ENCODE measurements at places on chromosomes 11 and 22.

- DNase-seq = no peak
These were observed 57.3 kb downstream of the WNT7B start for GRCh38 chr22:45919504-45920286.

GRCh38 chr22:30214703-30215407 lies 31.7 kb downstream of the LIF start:
- DNase-seq = no peak

DNA sequence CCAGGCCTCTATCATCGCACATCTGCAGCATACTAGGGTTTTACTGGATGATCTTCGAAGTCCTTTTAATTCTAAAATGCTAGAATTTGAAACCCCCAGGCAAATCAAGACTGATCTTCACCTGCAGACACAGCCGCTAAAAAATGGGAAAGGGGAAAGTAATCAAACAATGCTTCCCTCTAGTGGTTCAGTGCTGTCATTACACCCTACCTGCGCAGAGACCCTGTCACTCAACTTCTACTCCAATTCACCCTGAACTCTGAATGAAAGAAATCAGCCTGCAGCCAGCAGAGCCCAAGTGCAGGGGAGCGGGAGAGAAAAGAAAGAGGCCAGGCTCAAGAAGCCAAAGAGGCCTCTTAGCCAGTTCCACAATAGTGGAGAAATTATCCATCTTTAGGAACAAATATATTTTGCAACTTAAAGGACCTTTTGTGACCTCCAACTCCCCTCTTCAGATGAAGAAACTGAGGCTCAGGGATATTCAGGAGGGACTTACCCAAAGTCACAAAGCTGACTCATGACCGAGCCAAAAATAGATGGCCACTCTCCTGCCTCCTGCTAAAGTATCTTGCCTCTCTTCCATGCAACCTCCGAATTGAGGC lies 33.0 kb downstream of the SERGEF start:
- DNase-seq = no peak

DNA sequence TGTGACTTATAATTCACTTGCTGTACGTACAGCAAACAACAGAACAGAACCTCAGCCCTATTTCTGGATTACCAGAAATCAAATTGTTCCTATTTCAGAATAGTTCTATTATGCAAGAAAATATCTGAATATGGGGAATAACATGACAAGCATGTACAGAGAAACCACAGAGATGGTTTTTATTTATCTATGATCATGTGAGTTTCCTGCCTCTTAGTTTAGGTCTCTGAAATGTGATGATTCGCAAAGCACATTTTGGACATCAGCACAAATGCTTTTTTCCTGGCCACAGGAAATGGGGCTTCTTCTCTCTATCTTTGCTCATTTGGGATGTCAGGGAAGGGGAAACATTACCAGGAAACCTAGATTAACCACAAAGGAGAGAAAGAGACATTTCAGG lies 266.7 kb upstream of the CTSC start:
- no peak for DNase-seq

GRCh38 chr11:72224564-72225410 lies at the start of gene INPPL1:
TSS of gene INPPL1 (plus strand) at chr11:72224767. CDS start at chr11:72224985, 218 bp downstream.
- peak; percentile 64 for DNase-seq

- DNase-seq = no peak
These were observed 109.1 kb upstream of the BID start for GRCh38 chr22:17883356-17883755.

DNA sequence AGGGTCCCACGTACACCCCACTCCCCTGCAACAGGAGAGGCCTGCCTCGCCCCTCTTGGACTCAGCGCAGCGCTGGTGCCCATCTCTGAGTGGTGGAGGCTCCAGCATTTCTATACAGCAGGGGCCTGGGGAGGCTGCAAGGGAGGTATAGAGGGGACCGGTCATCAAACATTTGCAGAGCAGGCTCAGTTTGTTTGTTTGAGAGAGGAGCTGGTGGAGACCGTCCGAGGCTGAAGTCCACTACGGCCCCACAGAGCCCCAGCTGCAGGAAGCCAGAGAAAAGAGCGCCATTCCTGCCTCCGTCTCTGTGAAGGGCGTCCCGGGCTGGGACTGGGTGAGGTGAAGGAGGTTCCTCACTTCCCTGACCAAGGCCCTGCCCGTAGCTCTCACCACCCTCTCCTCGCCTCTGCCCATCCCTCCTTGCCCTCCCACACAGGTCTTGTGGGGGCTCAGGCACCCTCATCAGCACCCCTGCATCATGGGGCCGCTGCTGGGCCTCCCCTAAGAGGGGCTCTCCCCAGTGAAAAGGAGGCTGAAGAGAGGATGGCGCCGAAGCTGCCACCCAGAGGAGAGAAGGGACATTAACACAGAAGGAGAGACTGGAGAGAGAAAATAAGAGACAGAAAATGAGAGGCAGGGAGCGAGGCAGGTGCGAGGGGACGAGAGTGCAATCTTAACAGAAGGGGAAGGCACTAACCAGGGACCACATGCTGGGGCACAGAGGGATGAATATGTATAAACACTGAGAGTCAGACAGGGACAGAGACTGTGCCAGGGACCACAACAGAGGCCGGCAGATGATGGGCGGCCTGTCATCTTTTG lies 24.5 kb downstream of the RPUSD4 start:
- DNase-seq = no peak

DNA sequence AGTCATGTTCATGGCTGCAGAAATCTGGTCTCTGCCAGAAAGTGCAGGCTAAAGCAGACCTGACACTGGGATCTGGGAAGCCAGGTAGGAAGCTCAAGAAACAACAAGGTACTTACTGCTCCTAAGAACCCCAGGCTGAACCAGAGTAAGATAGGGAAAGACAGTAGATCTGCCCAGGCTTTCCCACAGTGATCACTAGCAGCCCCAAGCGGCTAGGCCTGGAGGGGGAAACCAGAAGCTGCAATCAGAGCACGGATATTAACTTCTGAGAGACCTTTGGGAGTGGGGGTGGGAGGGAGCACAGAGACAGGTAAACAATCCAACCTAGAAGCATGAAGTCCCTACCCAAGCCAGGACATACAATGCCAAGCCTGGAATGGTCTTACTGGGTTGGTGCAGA lies 135.2 kb upstream of the C11orf58 start:
- no peak for DNase-seq

GRCh38 chr11:68012044-68012842 lies 2.1 kb downstream of the ALDH3B1 start:
- no peak for DNase-seq

DNA sequence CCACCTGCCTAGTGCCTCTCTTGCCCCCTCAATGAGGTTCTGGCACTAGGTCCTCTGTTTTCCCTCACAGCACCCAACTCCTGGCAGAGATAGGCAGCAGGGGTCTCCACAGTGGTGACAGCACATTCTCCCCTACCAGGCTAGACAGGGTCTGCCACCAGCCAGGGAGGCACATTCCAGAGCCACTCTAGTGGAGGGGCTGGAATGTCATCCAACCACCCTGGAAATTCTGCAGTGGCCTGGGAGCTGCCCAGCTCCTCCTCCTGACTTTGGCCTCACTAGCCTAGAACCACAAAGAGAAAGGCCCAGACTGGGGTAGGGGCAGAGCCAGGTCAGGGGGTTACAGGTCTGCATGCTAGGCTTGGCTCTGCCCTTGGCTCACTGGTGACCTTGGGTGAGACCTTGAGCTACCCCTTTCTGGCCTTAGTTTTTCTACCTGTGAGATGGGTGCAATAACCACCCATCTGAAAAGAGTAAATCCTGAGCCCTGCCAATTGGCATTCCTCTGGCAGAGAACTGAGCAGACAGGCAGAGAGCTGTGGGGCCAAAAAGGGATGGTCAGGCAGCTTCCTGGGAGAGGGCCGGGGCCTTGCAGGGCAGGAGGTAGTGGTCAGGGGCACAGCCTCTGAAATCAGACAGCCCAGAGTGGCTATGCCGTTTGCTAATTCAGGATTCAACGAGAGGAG lies 7.1 kb downstream of the P2RY2 start:
- no peak for DNase-seq

- no peak for DNase-seq
These were observed 36.2 kb downstream of the DLG2 start for GRCh38 chr11:85590848-85591483.

- DNase-seq = no peak
These were observed 6.4 kb downstream of the VPS51 start for GRCh38 chr11:65102142-65103095.

- no peak for DNase-seq
These were observed 12.6 kb upstream of the UBASH3B start for GRCh38 chr11:122642971-122643370.

DNA sequence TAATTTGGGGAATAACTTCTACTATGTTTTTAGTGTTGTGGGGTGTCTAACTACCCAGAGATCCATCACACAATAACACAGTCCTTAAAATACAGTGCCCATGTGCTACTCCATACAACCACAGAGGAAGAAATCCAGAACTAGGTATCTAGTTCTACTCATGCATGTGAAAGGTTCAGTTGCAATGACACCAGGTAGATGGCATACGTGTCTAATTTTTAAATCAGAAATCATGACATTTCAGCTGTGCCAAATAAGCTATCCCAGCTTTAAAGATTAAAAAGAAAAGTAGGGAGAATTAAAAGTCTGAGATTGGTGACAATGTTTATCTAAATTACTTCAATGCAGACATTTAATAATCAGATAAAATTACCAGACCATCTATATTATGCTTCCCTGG lies 122.2 kb downstream of the CD44 start:
- no peak for DNase-seq

- peak; percentile 3 for DNase-seq
These were observed 98.7 kb downstream of the WNT7B start for GRCh38 chr22:45878051-45878781.

GRCh38 chr22:32569956-32570355 lies 95.3 kb downstream of the FBXO7 start:
- DNase-seq = no peak

- DNase-seq = no peak
These were observed 72.8 kb upstream of the CDON start for GRCh38 chr11:126135235-126136176.

DNA sequence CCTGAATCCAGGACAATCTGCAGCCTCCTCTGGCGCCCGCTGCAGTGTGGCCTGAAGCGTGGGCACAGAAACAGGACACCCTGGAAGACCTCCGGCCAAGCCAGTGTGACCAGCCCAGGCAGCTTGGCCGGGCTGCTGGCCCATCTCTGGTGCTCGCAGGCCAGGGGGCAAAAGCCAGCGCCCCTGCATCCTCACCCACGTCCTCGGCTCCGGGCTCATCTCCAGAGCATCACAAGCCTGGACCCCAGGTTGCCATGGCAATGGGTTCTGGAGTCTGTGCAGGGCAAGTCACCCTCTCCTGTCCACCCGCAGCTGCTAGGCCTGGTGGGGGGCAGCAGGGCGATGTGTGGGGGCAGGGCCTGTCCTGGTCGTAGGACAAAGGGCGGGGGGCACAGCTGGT lies 9.3 kb upstream of the PDGFB start:
- DNase-seq = no peak

DNA sequence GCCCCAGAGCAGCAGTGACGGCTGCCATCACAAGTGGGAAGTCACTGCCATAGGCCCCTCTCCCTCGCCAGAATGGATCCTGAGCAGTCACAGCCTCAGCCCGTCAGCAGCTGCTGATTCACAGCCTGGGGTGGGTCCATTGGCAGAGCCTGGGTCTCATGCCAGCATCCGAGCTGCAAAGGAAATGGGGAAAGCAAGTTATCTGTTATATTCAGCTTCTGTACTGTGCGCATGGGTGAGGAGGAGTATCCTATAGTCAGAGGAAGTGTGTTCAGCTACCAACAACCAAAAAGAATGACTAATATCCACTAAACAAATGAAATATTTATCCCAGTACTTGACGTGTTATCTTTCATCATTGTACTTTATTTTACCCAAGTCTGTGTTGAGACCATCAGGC lies 119.7 kb downstream of the RCN1 start:
- no peak for DNase-seq

DNA sequence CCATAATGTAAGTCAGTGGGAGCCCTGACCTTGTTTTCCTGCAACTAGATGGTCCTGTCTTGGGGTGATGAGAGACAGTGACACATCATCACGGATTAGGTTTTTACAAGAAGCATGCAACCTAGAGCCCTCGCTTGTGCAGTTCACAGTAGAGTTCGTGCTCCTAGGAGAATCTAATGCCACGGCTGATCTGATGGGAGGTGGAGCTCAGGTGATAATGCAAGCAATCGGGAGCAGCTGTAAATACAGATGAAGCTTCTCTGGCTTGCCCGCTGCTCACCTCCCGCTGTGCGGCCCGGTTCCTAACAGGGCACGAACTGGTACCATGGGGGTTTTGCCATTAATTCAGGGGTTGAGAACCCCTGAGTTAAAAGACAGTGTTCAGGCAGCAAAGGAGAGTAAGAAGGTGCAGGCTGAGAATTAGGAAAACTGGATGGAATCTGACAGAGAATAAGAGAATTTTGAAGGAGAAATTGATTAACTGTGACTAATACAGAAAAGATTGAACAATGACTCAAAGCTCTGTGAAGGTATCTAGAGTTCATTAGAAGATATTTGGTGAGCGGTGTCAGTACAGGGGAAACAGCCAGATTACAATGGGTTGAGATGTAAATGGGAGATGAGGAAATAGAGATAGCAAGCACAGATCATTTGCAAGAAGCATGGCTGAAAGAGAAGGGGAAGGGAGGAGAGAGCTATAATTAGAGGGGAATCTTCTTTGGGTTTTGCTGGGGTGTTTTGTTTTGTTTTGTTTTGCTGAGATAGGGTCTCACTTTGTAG lies 21.0 kb downstream of the WEE1 start:
- no peak for DNase-seq

- DNase-seq = no peak
These were observed 72.0 kb downstream of the RPUSD4 start for GRCh38 chr11:126139111-126140091.

- peak; percentile 7 for DNase-seq
These were observed 14.3 kb downstream of the TOLLIP start for GRCh38 chr11:1295086-1295485.

DNA sequence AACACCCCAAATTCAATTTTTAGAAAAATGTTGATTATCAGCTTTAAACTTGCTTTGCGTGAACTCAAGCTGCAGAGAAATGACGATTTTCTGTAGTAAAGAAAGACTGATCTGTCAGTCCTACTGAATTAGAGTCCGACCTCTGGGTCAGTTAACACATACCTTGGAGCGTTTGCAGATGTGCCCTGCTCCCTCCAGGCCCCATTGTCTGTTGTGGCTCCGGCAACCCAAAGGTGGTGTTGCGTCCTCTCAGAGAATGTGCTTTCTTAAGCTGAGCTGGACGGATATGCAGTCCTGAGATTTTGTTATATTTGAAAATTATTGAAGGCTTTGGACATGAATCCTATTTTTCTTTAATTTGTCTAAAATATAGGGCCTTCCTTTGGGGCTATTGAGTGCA lies 31.5 kb upstream of the MYO18B start:
- no peak for DNase-seq

- DNase-seq = no peak
These were observed 27.6 kb upstream of the CEP295 start for GRCh38 chr11:93633835-93634234.

- no peak for DNase-seq
These were observed 79.3 kb upstream of the RAB1B start for GRCh38 chr11:66189031-66189745.

GRCh38 chr11:37786214-37786755 lies 1188.2 kb upstream of the RAG2 start:
- DNase-seq = no peak

Data from transverse colon (tissue), 4 donors.